Neural progenitor cell (in vitro differentiated cells): ENCODE measurements at places on chromosomes 3 and 15. TPM values are rescaled to one million over a fixed set of nuclear protein-coding genes. Genes with fewer than 3 reads are reported as not detected.

DNA sequence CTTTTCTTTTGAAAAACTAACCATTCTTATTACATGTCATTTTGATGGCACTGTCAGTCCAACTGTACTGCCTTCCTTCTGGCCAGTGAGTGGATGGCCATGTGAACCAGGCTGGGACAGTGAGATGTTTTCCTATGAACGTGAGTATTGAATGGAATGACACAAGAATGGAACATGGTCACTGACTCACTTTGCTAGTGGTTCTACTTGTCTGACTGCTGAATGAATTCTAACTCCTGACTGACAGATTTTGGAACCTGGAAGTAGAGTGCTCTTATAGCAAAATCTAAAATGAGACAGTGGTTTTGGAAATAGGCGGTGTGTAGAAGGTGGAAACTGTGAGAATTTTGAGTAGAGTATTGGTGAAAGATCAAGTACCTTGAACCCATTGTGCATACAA is 606.9 kb upstream of the KCNMB2 start:
- no peak overlapping the region for H3K27ac ChIP-seq
- no peaks in the 10 kb centered on the region for H3K36me3 ChIP-seq
- no peaks in the 10 kb centered on the region for H3K27me3 ChIP-seq
- no peak overlapping the region for H3K4me3 ChIP-seq
- peaks cover 8% of the 10 kb centered on the region for H3K4me1 ChIP-seq

- no peak overlapping the region for H3K27ac ChIP-seq
- H3K4me3 ChIP-seq: no peak overlapping the region
- DNase-seq: no peak
- peaks cover 33% of the 10 kb centered on the region for H3K27me3 ChIP-seq
- H3K36me3 ChIP-seq: no peaks in the 10 kb centered on the region
- peaks cover 3% of the 10 kb centered on the region for H3K4me1 ChIP-seq
These were observed 11.4 kb upstream of the OCA2 start for GRCh38 chr15:28110481-28110881.

CYP1A2 gene
- total RNA-seq: not detected in 2 replicates

AADACL2 gene
- not detected in 2 replicates for total RNA-seq

GRCh38 chr3:134212967-134213665 is 37.5 kb downstream of the RYK start:
- peaks cover 10% of the 10 kb centered on the region for H3K36me3 ChIP-seq
- no peak overlapping the region for H3K27ac ChIP-seq
- no peak overlapping the region for H3K4me3 ChIP-seq
- H3K4me1 ChIP-seq: no peaks in the 10 kb centered on the region

DNA sequence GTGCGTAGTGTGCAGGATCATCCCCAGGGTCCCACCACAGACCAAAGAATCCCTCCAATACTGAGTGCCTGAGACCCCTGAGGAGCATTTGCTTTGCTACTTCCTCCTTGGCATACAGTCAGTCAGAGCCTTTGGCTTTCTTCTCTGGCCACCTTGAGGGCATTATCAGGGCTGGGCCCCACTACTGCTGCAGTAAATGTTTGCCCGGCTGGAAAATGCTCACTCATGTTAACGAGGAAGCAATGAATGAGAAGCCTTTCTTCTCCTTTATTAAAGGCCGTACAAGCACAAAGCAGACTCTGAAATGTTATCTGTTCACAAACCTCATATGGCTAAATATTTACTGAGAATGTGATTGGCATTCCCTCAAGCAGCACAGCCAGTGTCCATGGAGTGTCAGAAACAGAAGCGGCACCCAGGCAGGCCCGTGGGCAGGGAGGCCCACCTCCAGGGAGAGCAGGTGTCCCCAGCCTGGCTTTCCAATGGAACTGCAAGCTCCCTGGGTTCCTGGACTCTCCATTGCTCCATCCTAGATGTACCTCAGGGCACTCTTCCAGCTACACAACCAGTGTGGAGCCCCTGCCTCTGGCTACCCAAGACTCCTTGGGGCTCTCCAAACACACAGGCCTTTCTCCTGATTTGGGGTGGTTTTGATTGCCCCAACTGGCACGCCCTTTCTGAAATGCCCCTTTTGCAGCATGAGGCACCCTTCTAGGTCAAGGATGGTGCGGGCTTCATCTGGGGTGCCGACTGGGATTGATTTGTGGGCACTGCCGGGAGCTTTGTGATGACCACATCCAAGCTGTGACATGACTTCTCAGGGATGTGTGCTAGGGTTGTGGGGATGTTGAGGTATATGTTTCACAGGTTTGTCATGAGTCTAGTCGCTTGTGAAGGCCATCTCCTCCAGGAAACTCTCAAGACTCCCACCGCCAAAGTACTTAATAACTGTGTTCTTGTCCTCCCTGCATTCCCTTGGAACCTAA is 195.6 kb downstream of the FAM43A start:
- no peaks in the 10 kb centered on the region for H3K27me3 ChIP-seq
- DNase-seq: no peak
- no peak overlapping the region for H3K4me3 ChIP-seq

- H3K27me3 ChIP-seq: no peaks in the 10 kb centered on the region
- no peaks in the 10 kb centered on the region for H3K4me1 ChIP-seq
- peaks cover 16% of the 10 kb centered on the region for H3K36me3 ChIP-seq
- no peak overlapping the region for H3K27ac ChIP-seq
- no peak for DNase-seq
- H3K4me3 ChIP-seq: no peak overlapping the region
These were observed 12.2 kb downstream of the FEM1B start for GRCh38 chr15:68289621-68290352.

MME gene
- total RNA-seq: 1.5 and 5.0 TPM in 2 replicates

DNA sequence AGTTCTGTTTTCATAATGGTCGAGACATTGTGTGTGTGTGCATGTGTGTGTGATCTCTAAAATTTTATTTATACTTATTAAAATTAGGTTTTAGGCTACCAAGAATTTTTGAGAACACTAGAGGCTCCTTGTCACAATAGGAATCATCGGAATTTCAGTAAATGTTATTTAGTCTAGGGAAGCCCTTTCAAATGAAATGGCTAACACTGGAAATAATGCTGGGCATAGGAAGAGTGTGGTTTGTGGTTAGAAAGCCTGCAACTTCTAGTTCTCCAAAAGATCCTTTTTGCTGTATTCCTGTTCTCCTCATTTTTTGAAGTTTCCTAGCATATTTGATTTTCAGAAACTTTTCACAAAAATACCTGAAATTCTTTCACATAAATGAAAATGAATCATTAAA is 92.5 kb upstream of the MBNL1 start:
- no peaks in the 10 kb centered on the region for H3K36me3 ChIP-seq
- no peak for DNase-seq
- H3K4me1 ChIP-seq: no peaks in the 10 kb centered on the region
- H3K4me3 ChIP-seq: no peak overlapping the region
- H3K27me3 ChIP-seq: no peaks in the 10 kb centered on the region
- no peak overlapping the region for H3K27ac ChIP-seq

- H3K4me3 ChIP-seq: no peak overlapping the region
- DNase-seq: no peak
- H3K4me1 ChIP-seq: peaks cover 9% of the 10 kb centered on the region
- no peak overlapping the region for H3K27ac ChIP-seq
- no peaks in the 10 kb centered on the region for H3K36me3 ChIP-seq
These were observed 252.0 kb downstream of the UBE2E2 start for GRCh38 chr3:23455084-23455483.

DNA sequence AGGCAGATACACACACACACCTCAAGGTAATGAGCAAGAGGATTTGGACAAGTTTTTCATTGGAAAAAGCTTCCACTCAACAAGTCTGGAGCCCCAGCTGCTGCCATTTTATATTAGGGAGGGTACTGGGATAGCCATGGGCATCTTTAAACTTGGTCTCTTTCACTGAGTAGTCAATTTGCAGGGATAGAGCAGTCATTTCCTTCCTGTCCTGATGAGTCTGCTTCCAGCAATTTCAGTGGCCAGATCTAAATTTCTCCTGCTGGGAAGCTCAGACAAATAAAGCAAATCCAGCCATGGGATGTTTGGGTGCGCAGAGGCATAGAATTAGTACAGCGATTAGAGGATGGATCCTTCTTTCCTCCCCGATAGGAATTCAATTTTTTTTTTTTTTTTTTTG is 874 bp upstream of the ERC2 start:
- H3K36me3 ChIP-seq: no peaks in the 10 kb centered on the region
- H3K4me3 ChIP-seq: no peak overlapping the region
- no peak for DNase-seq
- no peaks in the 10 kb centered on the region for H3K27me3 ChIP-seq
- peaks cover 5% of the 10 kb centered on the region for H3K4me1 ChIP-seq
- no peak overlapping the region for H3K27ac ChIP-seq

CDHR4 gene
- total RNA-seq: 0.12 TPM in 1 of 2 replicates, not detected in the other

RAB8B gene
- 61.3 and 107 TPM in 2 replicates for total RNA-seq

IQCF5 gene
- total RNA-seq: not detected in 2 replicates

DNA sequence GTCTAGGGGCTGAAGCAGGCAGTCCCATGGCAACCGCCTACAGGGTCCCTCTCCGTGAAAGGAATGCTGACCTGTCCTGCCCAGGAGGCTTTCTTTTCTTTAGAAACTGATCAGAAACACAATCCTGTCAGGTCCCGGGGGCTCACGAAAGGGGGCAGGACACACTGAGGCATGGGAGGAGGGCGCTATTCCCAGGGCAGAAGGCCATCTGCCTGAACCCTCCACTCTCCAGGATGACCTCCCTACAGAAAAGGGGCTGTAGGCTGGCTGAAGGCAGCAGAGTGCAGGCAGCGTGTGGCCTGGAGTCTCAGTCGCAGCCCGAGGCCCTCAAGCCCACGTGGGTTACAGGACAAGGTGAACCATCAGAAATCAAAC is 18.4 kb upstream of the LRRK1 start:
- H3K4me1 ChIP-seq: peaks cover 8% of the 10 kb centered on the region
- H3K27ac ChIP-seq: no peak overlapping the region
- no peaks in the 10 kb centered on the region for H3K36me3 ChIP-seq
- H3K27me3 ChIP-seq: no peaks in the 10 kb centered on the region
- DNase-seq: peak; percentile 32
- no peak overlapping the region for H3K4me3 ChIP-seq

GRCh38 chr3:185824051-185825005 is 514 bp downstream of the IGF2BP2 start:
- no peaks in the 10 kb centered on the region for H3K27me3 ChIP-seq
- H3K27ac ChIP-seq: peak overlapping the region; percentile 97
- H3K4me3 ChIP-seq: peak overlapping the region; percentile 94
- H3K4me1 ChIP-seq: peaks cover 37% of the 10 kb centered on the region
- DNase-seq: peak; percentile 66

DNA sequence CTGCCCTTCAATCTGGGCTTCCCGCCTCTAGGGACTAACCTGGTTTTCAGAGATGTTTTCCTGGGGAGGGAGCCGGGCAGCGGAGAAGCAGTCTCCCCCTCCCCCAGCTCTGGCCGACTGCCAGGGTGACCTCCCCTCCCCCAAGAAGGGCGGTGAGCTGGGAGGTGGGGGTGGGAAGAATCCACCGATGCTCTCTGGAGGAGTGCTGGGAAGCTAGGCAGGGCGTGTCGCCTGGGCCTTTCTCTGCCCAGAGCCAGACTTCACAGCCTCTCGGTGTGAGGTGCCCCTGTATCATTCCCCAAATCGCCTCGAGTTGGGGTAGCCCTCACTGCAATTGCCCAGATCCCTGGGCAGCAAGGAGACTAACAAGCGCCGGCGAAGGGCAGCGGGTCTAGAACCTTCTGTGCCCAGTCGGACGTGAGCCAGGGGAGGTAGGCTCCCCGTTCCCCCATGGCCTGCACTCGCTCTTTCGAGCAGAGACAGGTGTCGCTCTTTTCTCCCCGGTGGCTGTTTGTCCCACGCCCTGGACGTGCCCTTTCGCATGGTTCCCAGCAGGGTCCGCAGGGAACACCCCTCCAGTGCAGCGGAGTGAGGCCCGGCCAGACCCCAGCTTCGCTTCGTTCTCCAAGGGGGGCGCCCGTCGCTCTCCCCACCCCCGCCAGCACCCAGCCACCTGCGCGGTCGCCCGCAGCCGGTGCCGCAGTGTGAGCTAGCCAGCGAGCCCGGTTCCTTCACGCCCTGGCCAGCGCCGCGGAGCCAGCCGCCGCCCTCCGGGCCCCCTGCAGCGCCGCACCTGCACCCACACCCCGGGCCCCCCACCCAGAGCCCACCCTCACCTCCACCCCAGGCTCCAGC is 1.1 kb downstream of the RAB6B start:
- peak; percentile 49 for DNase-seq
- H3K27ac ChIP-seq: no peak overlapping the region
- peaks cover 23% of the 10 kb centered on the region for H3K4me1 ChIP-seq
- peak overlapping the region; percentile 97 for H3K4me3 ChIP-seq

CCNL1 gene
- 154 and 214 TPM in 2 replicates for total RNA-seq

STRC gene
- total RNA-seq: 0.09 and 1.7 TPM in 2 replicates

- no peaks in the 10 kb centered on the region for H3K4me1 ChIP-seq
- DNase-seq: no peak
- H3K27ac ChIP-seq: no peak overlapping the region
- no peaks in the 10 kb centered on the region for H3K36me3 ChIP-seq
- H3K27me3 ChIP-seq: no peaks in the 10 kb centered on the region
- H3K4me3 ChIP-seq: no peak overlapping the region
These were observed 1037.0 kb upstream of the CFAP20DC start for GRCh38 chr3:60086811-60087210.

GRCh38 chr3:171811913-171812335 is 1.6 kb upstream of the PLD1 start:
- peaks cover 49% of the 10 kb centered on the region for H3K27me3 ChIP-seq
- no peak overlapping the region for H3K27ac ChIP-seq
- H3K36me3 ChIP-seq: no peaks in the 10 kb centered on the region
- H3K4me1 ChIP-seq: peaks cover 4% of the 10 kb centered on the region

DNA sequence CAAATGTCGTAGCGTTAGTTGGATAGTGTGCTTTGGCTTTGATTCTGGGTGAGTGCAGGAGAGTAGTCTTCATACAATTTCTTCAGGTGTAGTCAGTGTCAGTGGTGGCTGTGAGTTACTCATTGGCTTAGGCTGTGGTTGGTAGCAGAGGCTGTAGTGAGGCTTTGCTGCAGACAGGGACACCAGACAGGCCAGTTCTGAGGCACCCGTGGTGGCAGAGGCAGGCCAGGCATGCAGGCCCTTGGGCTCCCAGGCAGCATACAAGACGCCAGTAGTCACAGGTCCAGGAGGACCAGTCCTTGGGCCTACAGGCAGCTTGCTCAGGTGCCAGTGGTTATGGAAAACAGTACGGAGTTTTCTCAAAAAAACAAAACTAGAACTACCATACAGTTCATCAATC is 61.3 kb downstream of the DMXL2 start:
- H3K27ac ChIP-seq: no peak overlapping the region
- H3K27me3 ChIP-seq: no peaks in the 10 kb centered on the region
- H3K4me1 ChIP-seq: no peaks in the 10 kb centered on the region
- H3K4me3 ChIP-seq: no peak overlapping the region

DNA sequence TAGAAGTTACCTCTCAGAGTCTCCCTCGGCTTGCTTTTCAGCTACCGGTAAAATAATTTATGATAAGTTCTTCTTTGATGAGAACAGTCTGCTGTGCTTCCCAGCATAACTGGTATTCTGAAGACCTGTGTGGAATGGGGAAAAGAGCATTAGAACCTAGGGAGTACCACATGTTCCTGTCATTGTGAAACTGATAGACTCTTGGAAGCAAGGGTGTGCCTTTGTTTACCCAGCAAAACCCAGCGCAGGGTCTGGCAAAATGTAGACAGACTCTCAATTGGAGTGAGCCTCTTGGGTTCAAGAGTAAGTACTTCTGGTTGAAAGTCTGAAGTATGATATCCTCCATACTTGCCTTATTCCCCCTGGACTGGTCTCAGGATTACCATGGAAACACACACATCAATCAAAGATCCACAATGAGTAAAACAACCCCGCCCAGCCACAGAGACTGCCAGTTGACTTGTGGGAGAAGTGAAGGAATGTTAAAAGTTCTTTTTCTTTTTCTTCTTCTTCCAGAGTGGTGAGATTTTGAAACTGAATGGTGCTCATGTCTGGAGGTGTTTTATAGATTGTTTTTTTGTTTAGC is 652.4 kb upstream of the NAALADL2 start:
- peak; percentile 8 for DNase-seq
- H3K36me3 ChIP-seq: no peaks in the 10 kb centered on the region

KIF23 gene
- 115 and 193 TPM in 2 replicates for total RNA-seq

CTXN2 gene
- total RNA-seq: 0.03 and 0.60 TPM in 2 replicates

- DNase-seq: no peak
- H3K27ac ChIP-seq: no peak overlapping the region
- no peak overlapping the region for H3K4me3 ChIP-seq
- H3K4me1 ChIP-seq: peaks cover 32% of the 10 kb centered on the region
- H3K27me3 ChIP-seq: no peaks in the 10 kb centered on the region
These were observed 37.2 kb upstream of the DLG1 start for GRCh38 chr3:197335428-197336132.
